ENCODE measurements at places on chromosomes 7 and 10. TPM values are rescaled to one million over a fixed set of nuclear protein-coding genes. Genes with fewer than 3 reads are reported as not detected.

The HOXA1 gene
- total RNA-seq = 1.2 TPM

The VSIR gene
- total RNA-seq = 15.1 TPM

The PTPN20 gene
- 0.33 TPM for total RNA-seq

The LRRC61 gene
- 3.3 TPM for total RNA-seq

The IKZF1 gene
- not detected for total RNA-seq

The PLPP4 gene
- 1.2 TPM for total RNA-seq

The AGAP6 gene
- total RNA-seq = 3.6 TPM

The WNT2 gene
- 1.3 TPM for total RNA-seq
